Body of pancreas (tissue), 4 donors: ENCODE measurements at places on chromosomes 6 and 20.
A peak's percentile ranks its signal among the peaks of the same experiment; 100 is the strongest.

GRCh38 chr20:49775229-49775693 lies 37.4 kb upstream of the SLC9A8 start:
- H3K4me3 ChIP-seq, result no peak overlapping the region
- peak overlapping the region; percentile 56 for H3K27ac ChIP-seq
- H3K36me3 ChIP-seq, result no peaks in the 10 kb centered on the region
- peaks cover 24% of the 10 kb centered on the region for H3K4me1 ChIP-seq
- peak; percentile 90 for DNase-seq
- H3K27me3 ChIP-seq, result no peaks in the 10 kb centered on the region

- H3K27me3 ChIP-seq, result no peaks in the 10 kb centered on the region
- DNase-seq, result no peak
- H3K4me1 ChIP-seq, result no peaks in the 10 kb centered on the region
- peaks cover 1% of the 10 kb centered on the region for H3K36me3 ChIP-seq
Observed at GRCh38 chr6:151359486-151359885, 31.9 kb downstream of the ZBTB2 start.

DNA sequence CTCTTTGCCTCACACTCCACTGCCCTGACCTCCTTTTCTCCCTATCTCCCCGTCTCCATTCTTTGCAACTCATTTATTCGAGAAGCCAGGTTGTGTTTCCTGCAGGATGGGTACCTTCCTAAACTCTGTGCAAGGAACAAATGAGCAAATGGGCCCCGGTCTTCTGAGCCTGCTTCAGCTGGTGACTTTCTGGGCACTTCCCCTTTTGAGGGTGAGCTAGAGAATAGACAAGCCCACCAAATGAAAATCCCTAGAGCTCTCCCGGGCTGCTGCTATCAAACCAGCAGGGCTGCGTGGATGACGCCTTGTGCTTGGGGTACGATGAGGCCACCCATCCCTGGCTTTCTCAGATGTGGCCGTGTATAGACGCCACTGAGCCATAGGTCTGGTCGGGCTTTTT lies 91.0 kb upstream of the FOXA2 start:
- no peak overlapping the region for H3K4me3 ChIP-seq
- no peaks in the 10 kb centered on the region for H3K27me3 ChIP-seq
- H3K36me3 ChIP-seq, result no peaks in the 10 kb centered on the region
- H3K4me1 ChIP-seq, result peaks cover 12% of the 10 kb centered on the region
- no peak overlapping the region for H3K27ac ChIP-seq

- H3K27ac ChIP-seq, result no peak overlapping the region
- no peak for DNase-seq
- no peak overlapping the region for H3K4me3 ChIP-seq
- no peaks in the 10 kb centered on the region for H3K36me3 ChIP-seq
- peaks cover 18% of the 10 kb centered on the region for H3K4me1 ChIP-seq
- H3K27me3 ChIP-seq, result no peaks in the 10 kb centered on the region
Observed at GRCh38 chr20:43955750-43956191, 41.1 kb downstream of the TOX2 start.

DNA sequence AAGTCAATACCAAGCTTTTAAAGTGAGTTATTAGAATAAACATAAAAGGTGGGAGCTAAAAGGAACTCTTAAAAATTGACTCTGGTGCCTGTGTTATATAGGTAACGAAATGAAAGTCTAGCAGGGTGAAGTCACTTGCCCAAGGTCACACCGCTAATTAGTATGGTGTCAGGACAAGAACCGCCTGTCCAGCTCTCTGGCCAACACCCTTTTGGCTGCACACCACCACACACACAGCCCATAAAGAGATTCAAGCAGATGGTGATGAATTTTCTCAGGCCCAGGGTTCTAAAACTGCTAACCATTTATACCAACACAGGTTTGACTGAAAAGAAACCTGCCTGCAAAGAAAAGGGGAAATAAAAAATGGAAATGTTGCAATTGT lies 20.2 kb downstream of the GFOD1 start:
- H3K4me3 ChIP-seq, result no peak overlapping the region
- H3K4me1 ChIP-seq, result peaks cover 6% of the 10 kb centered on the region
- peak overlapping the region; percentile 31 for H3K27ac ChIP-seq
- no peaks in the 10 kb centered on the region for H3K27me3 ChIP-seq
- DNase-seq, result peak; percentile 31

DNA sequence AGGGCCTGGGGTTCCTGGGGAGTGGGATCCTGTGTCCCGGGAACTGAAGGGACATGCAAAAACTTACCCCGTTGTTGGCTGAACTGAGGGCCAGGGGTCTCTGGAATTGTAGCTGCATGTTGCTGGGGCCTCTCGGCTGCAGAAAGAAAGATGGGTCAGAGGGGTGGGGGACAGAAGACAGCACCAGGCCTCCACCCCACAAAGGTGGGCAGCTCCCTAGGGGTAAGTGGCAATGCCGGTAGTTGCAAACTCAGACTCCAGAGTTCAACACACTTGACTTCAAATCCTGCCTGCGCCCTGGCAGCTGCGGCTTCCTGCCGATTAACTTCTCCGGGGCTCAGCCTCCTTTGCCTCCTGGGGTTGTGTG lies 4.8 kb downstream of the ZBP1 start:
- DNase-seq, result no peak
- H3K27ac ChIP-seq, result no peak overlapping the region
- H3K4me3 ChIP-seq, result no peak overlapping the region
- no peaks in the 10 kb centered on the region for H3K36me3 ChIP-seq
- H3K4me1 ChIP-seq, result no peaks in the 10 kb centered on the region

GRCh38 chr6:24879351-24879750 lies 56.4 kb downstream of the RIPOR2 start:
- no peak for DNase-seq
- H3K36me3 ChIP-seq, result no peaks in the 10 kb centered on the region
- H3K27ac ChIP-seq, result no peak overlapping the region
- no peaks in the 10 kb centered on the region for H3K27me3 ChIP-seq
- H3K4me1 ChIP-seq, result no peaks in the 10 kb centered on the region

DNA sequence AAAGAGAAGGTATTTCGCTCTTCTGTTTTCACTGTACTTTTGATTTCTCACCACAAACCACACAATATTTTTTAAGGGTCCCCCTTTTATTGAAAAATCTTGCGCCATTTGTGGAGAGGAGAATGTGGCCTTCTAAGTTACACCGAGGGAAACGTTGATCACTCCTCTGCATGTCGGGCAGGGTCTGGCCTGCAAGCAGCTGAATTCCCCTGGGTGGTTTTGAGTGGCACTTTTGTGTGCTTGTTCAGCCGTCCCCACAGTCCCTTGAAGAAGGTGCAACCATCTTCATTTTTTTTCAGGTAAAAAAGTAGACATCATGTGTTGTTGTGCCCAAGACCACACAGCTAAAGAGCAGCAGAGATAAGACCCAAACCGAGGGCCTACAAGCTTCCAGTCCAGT lies 6.1 kb downstream of the GPR31 start:
- no peaks in the 10 kb centered on the region for H3K4me1 ChIP-seq
- H3K27ac ChIP-seq, result no peak overlapping the region
- no peaks in the 10 kb centered on the region for H3K27me3 ChIP-seq
- H3K4me3 ChIP-seq, result no peak overlapping the region

GRCh38 chr6:142374091-142374770 lies 72.4 kb downstream of the ADGRG6 start:
- no peak overlapping the region for H3K4me3 ChIP-seq
- no peaks in the 10 kb centered on the region for H3K27me3 ChIP-seq
- peaks cover 16% of the 10 kb centered on the region for H3K4me1 ChIP-seq
- no peak for DNase-seq
- peak overlapping the region; percentile 59 for H3K27ac ChIP-seq

DNA sequence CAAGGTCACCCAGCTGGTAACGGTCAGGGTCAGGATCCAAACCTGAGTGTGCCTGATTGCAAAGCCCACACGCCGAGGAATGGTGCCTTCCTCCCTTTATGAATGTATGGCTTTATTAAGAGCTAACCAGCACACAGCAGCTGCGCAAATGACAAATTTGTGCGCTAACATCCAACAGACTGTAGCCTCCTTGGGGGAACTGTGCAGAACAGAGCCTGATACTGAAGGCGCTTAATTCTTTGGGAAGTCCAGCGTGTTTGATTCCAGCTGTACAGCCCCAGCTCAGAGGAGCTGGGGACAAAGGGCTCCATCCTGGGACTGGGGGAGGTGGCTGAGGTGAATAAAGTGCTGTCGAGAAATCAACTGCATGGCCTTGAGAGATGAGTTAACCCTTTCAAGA lies 75.7 kb upstream of the JARID2 start:
- no peak overlapping the region for H3K4me3 ChIP-seq
- H3K4me1 ChIP-seq, result no peaks in the 10 kb centered on the region
- H3K27me3 ChIP-seq, result no peaks in the 10 kb centered on the region
- no peak overlapping the region for H3K27ac ChIP-seq
- no peak for DNase-seq
- no peaks in the 10 kb centered on the region for H3K36me3 ChIP-seq

- H3K4me3 ChIP-seq, result no peak overlapping the region
- no peaks in the 10 kb centered on the region for H3K4me1 ChIP-seq
- no peak for DNase-seq
- H3K27ac ChIP-seq, result no peak overlapping the region
- no peaks in the 10 kb centered on the region for H3K27me3 ChIP-seq
Observed at GRCh38 chr6:20427856-20428255, 26.2 kb downstream of the E2F3 start.

GRCh38 chr6:169173532-169174268 lies 79.9 kb downstream of the THBS2 start:
- no peaks in the 10 kb centered on the region for H3K27me3 ChIP-seq
- no peak overlapping the region for H3K4me3 ChIP-seq
- DNase-seq, result no peak
- H3K36me3 ChIP-seq, result no peaks in the 10 kb centered on the region
- H3K27ac ChIP-seq, result no peak overlapping the region

DNA sequence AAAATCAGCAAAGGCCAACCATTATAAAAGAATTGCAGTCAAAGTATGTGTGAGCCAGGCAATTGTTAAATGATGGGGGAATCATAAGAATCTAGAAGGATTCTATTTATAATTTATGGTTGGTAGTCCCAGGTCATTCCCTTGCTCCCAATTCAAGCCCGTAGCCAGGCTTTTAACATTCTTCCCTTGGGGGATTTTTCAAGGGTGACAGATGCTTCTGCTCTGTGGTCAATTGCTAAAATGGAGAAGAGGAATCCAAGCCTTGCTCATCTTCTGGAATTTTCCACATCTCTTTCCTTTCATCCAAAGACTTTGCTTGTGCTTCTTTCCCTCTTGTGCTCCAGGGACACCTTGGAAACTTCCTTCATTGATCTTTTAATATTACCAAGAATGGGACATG lies 18.0 kb upstream of the BCAS1 start:
- H3K27me3 ChIP-seq, result no peaks in the 10 kb centered on the region
- no peaks in the 10 kb centered on the region for H3K4me1 ChIP-seq
- H3K36me3 ChIP-seq, result no peaks in the 10 kb centered on the region
- H3K4me3 ChIP-seq, result no peak overlapping the region
- DNase-seq, result no peak

DNA sequence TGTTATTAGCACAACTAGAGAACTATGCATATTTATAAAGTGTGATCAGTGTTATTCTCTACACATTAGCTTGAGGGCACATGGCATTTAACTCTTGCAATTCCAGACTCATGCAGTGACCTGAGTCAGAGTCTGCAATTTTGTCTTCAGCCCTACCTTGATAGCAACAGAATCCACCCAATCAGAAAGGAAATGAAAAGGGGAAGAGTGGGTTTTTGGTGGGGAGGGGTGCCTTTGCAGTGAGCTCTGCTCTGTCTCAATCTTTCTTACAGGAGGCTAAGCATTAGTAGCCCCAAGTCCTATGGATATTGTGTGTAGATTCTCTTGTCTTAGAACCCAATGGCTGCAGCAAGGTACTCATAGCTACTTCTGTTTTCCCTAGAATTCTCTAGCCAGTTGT lies 489.2 kb downstream of the DHX35 start:
- H3K4me3 ChIP-seq, result no peak overlapping the region
- DNase-seq, result no peak
- no peaks in the 10 kb centered on the region for H3K36me3 ChIP-seq
- no peaks in the 10 kb centered on the region for H3K27me3 ChIP-seq

GRCh38 chr6:46583081-46583480 lies 69.5 kb downstream of the CYP39A1 start:
- DNase-seq, result no peak
- no peak overlapping the region for H3K4me3 ChIP-seq
- H3K27me3 ChIP-seq, result no peaks in the 10 kb centered on the region
- H3K36me3 ChIP-seq, result no peaks in the 10 kb centered on the region
- H3K4me1 ChIP-seq, result peaks cover 13% of the 10 kb centered on the region
- H3K27ac ChIP-seq, result no peak overlapping the region

DNA sequence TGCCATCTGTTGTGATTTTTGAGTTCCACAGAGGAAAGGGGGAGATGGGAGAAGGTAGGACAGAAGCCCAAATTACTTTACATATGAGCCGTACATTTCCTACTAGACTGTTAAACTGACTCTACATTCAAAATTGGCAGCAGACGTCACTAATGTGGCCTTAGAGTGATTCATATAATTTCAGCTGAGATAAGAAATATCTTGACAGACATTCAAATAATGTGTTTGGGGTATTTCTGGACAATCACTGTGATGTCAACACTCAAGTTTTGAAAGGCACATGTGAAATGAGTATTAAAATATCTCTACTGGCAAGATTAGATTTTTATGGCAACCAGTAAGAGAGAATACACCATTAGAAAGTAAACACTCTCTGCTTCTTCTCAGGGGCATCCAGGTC lies 104.0 kb downstream of the MTFR2 start:
- no peaks in the 10 kb centered on the region for H3K27me3 ChIP-seq
- H3K27ac ChIP-seq, result no peak overlapping the region
- no peaks in the 10 kb centered on the region for H3K4me1 ChIP-seq
- DNase-seq, result no peak

GRCh38 chr6:91141346-91141745 lies 554.5 kb upstream of the MAP3K7 start:
- H3K4me3 ChIP-seq, result no peak overlapping the region
- no peak overlapping the region for H3K27ac ChIP-seq
- no peaks in the 10 kb centered on the region for H3K4me1 ChIP-seq
- no peaks in the 10 kb centered on the region for H3K36me3 ChIP-seq

GRCh38 chr20:21104466-21104761 lies 1.7 kb downstream of the LINC00237 start:
- peaks cover 57% of the 10 kb centered on the region for H3K27me3 ChIP-seq
- DNase-seq, result no peak
- H3K27ac ChIP-seq, result no peak overlapping the region
- H3K4me3 ChIP-seq, result no peak overlapping the region

- DNase-seq, result no peak
- no peak overlapping the region for H3K4me3 ChIP-seq
- H3K27ac ChIP-seq, result no peak overlapping the region
- H3K36me3 ChIP-seq, result no peaks in the 10 kb centered on the region
- H3K27me3 ChIP-seq, result no peaks in the 10 kb centered on the region
Observed at GRCh38 chr20:58416835-58417234, 27.8 kb downstream of the VAPB start.
